ENCODE measurements at places on chromosomes 16 and 17.

- DNase-seq: no peak
Observed at GRCh38 chr17:80471922-80472321, 4.5 kb downstream of the NPTX1 start.

DNA sequence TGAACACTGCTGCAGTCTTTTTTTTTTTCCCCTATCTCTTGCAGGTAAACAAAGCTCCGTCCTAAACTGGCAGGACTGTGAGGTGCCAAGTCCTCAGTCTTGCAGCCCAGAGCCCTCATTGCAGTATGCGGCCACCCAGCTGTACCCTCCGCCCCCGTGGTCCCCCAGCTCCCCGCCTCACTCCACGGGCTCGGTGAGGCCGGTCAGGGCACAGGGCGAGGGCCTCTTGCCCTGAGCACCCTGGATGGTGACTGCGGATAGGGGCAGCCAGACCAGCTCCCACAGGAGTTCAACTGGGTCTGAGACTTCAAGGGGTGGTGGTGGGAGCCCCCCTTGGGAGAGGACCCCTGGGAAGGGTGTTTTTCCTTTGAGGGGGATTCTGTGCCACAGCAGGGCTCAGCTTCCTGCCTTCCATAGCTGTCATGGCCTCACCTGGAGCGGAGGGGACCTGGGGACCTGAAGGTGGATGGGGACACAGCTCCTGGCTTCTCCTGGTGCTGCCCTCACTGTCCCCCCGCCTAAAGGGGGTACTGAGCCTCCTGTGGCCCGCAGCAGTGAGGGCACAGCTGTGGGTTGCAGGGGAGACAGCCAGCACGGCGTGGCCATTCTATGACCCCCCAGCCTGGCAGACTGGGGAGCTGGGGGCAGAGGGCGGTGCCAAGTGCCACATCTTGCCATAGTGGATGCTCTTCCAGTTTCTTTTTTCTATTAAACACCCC lies 13.8 kb downstream of the IL34 start:
- DNase-seq: no peak

DNA sequence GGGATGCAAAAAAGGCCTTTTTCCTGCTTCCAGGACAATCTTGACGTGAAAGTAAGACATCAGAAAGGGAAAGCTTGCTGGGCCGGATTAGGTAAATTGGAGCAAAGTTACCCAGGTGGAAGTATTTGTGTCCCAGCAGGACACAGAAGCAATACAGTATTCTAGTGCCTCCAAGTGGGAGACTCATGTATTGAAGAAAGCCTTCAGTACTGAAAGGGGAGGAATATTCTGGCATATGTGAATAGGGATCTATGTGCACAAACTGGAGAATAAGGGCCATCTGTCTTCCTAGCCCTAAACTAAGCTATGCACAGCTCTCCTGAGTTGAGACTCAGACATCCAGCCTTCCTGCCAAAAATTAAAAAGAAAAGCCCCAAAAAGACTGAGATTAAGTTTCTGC lies 327.3 kb upstream of the CDH8 start:
- DNase-seq: no peak

- DNase-seq: no peak
Observed at GRCh38 chr16:71473891-71474290, 11.8 kb upstream of the ZNF23 start.

DNA sequence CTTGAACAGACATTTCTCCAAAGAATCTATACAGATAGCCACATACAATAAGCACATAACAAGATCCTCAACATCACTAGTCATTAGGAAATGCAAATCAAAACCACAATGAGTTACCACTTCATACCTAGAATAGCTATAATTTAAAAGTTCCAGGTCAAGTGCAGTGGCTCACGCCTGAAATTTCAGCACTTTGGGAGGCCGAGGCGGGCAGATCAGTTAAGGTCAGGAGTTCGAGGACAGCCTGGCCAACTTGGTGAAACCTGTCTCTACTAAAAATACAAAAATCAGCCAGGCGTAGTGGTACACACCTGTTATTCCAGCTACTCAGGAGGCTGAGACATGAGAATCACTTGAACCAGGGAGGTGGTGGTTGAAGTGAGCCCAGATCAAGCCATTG lies 19.9 kb downstream of the RANBP10 start:
- no peak for DNase-seq

- no peak for DNase-seq
Observed at GRCh38 chr16:67562526-67562917, at the start of gene CTCF. Gene CTCF, plus strand, starts transcription at chr16:67562526. Its CDS starts 48,307 bp downstream, at chr16:67610833.

DNA sequence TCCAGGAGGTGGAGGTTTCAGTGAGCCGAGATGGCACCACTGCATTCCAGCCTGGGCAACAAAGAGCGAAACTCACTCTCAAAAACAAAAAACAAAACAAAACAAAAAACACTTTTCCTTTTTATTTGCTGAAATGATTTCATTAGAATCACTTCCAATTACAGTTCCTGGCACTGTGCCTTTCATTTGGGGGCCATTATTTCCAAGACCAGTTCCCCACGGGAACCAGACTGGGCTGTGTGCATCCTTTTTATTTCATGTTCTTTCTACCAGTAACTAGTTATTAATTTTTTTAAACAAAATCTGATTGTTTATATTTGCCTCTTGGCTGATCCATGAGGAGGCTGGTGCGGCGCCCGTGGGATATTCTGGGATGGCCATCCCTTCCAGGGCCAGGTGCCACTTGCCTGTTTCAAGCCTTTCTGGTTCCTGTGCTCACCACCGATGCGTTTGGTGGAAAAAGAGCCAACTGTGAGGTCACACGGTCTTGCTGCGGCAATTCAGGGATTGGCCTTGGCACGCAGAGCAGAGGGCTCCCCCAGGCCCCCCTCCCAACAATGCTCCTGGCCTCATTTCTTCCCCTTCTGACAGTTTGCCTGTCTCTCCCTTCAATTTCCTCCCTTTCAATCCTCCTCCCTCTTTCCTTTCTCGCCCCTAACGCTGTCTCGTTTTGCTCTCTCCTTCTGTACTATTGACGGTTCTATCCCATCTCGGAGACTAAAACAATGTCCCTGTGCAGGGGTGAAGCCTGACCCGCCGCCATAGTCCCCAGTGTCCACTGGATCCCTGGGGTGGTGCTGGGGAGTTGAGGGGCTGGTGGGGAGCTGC lies 13.4 kb downstream of the UBALD1 start:
- DNase-seq: no peak

- DNase-seq: peak; percentile 76
Observed at GRCh38 chr17:50200457-50201275, 765 bp downstream of the COL1A1 start.

DNA sequence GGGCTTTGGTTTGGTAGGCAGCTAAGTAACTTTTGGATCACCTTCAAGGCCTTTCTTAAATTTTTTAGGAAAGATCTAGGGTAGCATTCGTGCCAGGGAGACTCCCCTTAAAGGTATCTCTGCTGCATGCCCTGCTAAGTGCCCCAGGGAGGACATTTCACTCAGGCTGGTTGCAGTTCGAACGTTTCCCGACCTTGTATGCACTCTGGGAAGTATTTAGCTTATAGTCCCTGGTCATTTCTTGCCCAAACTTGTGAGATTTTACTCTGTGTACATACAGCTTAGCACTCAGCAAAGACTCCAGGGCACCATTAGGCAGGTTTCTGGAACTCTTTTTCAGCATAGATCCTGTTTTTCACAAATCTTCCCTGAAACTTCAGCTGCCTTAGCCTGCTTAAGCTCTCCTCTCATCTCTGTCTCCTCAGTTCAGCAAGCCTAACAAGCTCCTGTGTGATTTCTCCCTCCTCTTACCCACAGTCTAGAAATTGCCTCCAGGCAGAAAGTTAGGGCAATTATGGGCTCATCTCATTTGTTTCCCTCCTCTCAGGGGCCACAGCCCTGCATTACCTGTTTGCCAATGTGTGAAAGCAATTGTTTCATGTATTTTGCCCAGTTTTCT lies 84.6 kb downstream of the MRTFB start:
- DNase-seq: no peak

DNA sequence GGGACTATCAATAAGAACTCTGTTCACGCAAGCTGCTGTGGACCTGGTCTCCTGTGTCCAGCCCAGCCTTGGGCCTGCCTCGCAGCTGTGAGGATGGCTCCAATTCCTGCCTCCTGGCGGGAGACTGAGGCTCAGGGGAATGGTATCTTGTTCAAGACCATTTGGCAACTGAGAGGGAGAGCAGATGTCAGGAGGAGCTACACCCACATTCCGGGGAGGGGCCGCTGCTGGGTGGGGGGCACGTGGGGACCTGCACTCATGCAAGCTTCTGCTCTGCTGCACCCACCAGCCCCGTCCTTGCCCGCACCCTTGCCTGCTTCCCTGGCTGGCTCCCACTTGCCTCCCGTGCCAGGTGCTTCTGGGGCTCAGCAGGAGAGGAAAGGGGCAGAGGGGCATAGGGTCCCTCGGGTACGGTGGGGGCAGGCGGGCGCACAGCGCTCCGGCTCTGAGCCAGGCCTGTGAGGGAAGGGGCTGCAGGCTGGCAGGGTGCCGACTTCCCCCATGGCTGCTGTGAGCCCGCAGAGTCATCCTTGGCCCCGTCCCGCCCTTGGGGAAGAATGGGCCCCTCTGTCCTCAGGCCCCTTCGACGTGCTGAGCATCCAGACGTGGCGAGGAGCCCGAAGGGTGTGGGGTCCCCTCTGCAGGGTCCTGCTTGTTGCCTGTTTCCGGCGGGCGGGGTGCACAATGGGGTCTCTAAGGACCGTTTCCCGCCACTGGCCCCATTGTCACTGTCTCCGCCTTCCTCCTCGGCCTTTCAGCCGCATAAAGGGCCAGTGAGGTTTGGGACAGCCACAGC lies 2.7 kb downstream of the METRN start:
- no peak for DNase-seq

GRCh38 chr17:7515911-7516610 lies 31.9 kb downstream of the POLR2A start:
- DNase-seq: no peak

DNA sequence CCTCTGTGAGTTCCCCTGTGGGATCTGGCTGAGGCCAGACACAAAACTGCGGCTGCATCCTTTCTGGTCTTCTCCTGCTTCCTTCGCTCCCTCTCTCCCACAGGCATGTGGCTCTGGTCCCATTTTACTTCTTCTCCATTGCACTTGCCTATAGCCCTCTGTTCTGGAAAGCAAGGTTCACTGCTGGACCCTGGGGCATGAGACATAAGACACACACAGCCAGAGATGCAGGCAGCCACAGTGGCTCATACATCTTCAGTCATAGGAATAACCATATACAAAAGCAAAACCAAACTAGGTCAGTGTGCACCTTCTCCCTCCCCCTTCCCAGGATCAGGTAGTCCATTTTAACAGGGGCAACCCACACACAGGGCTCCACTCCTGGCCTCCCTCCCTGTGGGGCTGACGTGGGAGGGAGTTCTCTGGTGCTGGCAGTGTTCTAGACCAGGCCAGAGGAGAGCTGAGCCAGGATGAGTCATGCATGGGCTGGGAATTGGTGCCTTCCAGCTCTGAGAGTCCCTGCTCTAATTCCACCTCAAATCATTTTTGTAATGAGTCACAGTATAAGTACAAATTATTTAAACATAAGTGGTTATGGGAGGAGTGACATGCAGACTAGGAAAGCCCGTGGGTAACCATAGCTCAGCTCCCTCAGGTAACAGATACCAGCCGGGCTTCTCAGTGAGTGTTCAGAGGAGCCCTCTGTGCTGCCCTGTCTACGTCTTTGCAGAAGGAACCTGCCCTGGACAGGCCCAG lies 58.0 kb downstream of the ASIC2 start:
- DNase-seq: no peak

- no peak for DNase-seq
Observed at GRCh38 chr16:68920349-68920748, 77.0 kb downstream of the TANGO6 start.

DNA sequence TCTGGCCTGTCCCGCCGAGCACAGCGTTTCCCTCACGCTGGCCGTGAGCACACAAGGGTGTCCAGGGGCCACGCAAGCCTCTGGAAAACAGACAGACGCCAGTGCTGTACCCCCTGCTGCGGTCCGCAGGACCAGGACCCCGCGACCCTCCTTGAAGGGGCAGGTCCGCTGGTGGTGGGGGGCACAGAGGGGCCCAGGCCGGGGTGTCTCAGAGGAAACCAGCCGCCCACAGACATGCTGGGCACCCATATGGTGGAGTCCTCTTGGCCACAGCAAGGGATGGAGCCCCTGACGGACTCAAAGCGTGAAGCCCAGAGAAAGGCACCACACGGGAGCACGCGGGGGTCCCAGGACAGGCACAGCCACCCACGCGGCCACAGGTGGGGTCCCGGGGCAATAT lies 34.4 kb downstream of the METRNL start:
- no peak for DNase-seq

DNA sequence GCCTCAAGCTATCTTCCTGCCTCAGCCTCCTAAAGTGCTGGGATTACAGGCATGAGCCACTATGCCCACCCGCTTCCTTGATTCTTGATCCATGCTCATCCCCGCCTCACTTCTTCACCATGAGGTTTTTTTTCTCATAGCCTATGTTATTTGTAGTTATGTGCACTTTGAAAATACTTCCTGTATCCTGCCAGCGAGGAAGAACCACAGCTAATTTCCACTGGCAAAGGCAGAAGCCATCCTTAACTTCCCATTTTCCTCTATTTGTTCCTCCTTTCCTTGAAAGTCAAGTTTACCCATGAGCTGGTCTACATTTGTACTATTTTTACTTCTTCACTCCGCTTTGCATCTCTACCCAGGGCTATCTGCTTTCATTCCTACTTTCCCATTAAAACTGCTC lies 189.7 kb upstream of the ZFHX3 start:
- DNase-seq: no peak

- DNase-seq: no peak
Observed at GRCh38 chr17:28623696-28624095, 9.7 kb upstream of the RSKR start.

- no peak for DNase-seq
Observed at GRCh38 chr16:10921536-10922327, 20.5 kb downstream of the DEXI start.

DNA sequence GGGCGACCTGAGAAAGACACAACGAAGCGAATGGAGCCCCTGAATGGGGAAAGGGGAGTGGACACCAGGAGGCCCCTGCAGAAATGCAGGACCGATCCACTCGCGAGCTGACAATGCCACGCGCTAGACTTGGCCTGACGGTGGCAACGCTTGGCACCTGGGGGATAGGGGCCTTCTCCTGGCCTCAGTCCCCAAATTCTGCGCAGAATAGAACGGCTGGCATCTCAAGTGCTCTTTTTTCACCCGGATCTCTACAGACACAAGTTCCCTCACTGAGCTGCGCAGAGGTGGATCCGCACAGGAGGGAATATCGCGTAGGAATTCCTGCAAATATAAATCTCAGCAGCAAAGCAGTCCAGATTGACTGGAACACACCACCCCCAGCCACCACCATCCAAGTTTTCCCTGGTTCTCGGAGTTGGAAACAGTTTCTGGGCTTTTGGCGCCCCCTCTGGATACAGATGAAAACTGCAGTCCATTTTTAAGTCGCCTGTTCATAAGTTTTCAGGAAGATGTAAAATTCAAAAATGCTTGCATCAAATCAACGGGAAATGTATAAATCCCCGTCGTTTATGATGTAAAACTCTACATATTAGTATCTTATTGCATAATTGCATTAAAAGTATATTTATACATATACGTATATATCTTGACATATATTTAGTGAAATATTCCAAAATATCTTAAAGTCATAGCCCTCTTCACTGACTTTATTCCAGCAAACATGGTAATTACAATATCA lies 2.3 kb upstream of the SOX9 start:
- DNase-seq: peak; percentile 5

DNA sequence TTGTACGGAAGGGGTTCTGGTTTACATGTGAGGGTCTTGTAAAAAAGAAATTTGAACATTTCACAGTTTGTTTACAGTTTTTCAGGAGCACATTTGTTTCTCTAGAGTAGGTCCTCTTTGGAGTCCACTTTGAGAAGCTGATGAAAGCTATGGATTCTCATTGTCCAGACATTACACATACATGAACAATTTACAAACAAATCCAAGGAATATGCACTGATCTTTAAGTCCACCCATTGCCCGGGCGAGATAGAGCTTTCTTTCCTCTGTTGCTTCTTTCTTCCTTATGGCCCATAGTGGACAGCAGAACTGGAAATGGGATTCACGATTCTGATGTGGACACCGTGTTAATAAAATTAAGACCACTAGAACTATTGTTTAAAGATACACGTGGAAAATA lies 1.9 kb downstream of the DCAF7 start:
- DNase-seq: no peak
